ENCODE measurements at places on chromosomes 2 and 18. TPM values are rescaled to one million over a fixed set of nuclear protein-coding genes. Genes with fewer than 3 reads are reported as not detected.
A peak's percentile ranks its signal among the peaks of the same experiment; 100 is the strongest.

Gene BUB1
- 1.1 TPM for total RNA-seq

DNA sequence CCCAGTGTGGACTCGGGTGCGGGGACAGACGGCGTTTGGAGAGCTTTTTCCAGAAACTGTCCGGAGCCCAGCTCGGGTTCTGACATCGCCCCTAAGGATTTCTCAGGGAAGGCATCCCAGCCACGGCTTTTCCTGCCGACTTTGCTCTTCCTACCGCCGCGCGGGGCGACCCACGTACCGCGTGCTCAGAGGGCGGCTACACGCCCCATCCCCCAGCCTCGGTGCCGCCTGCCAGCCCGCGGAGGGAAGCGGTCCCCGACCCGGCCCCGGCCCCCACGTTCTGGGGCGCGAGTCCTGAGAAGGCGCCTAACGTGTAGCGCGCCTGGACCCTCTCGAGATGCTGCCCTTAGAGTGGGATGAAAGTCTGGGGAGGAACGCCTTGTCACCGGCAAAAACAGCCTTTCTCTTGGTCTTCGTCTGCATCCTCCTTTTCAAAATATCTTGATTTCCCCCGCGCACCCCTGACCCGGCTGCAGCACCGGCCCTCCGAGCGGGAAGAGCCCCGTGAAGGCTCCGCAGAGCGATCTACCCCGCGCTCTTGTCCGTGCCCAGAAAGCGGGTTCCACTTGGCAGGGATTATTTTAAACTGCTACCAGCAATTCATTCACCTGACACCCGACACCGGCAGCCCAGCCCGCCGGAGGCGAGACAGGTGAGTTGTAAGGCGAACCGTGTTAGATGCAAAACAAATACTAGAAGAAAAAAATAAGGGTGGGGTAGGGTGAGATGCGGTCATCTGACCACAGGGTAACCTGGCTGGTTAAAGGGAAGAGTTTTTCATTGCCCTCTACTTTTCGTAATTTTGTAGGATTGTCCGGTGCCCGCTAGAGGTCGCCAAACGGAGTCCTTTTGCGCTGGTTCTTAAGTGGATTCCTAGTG is 812 bp upstream of the KCNG3 start:
- peak; percentile 79 for DNase-seq

- no peak for DNase-seq
These were observed 15.7 kb downstream of the IL37 start for GRCh38 chr2:112926707-112927106.

DNA sequence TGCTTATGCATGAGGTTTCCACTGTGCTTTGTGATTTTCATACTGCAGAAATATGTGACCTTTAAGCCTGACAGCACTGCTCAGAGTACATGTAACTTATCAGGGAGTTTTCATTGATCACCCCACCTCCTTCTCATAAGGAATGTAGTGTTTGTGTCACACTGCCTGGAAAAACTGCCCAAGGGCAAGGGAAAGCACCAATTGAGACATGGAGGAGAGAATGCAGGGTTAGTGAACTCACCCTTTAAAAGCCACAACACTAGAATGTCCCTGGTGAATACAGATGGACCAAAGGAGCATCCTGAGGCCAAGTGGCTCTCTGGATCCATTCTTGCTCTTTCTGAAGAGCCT is 147.2 kb upstream of the SPATS2L start:
- peak; percentile 13 for DNase-seq

- peak; percentile 81 for DNase-seq
These were observed 55.3 kb upstream of the TMEM163 start for GRCh38 chr2:134773759-134774742.

DNA sequence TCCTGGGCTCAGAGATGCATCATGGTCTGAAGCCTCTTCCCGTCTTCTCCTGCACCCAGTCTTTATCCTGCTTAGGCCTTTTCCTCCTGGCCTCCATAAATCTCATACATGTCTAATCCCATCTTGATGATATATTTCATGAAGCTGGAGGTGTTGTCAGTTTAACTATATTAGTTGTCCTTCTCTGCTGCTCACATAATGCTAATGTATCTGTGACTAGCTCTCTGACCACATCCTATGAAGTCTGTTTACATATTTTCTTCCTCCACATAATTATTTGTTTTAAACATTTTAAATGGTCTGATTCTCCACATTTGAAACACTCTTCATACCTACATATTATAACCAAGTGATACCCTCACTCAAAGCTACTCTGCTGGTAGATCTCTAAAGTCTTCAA is 315.2 kb upstream of the RND3 start:
- no peak for DNase-seq

Gene GALNT14
- 0.39 TPM for total RNA-seq

Gene CTAGE1
- total RNA-seq, result not detected

GRCh38 chr2:164725542-164725941 is 104.3 kb upstream of the GRB14 start:
- no peak for DNase-seq

- DNase-seq, result no peak
These were observed 10.7 kb upstream of the TWSG1 start for GRCh38 chr18:9323750-9324445.

Gene PER2
- total RNA-seq, result 6.2 TPM

GRCh38 chr2:75800456-75800855 is 89.7 kb upstream of the GCFC2 start:
- DNase-seq, result no peak

- no peak for DNase-seq
These were observed 131.0 kb downstream of the ZAP70 start for GRCh38 chr2:97844311-97844859.

GRCh38 chr2:221444106-221444505 is 128.0 kb downstream of the EPHA4 start:
- DNase-seq, result peak; percentile 29

Gene GAL3ST2
- not detected for total RNA-seq

GRCh38 chr2:2748399-2749205 is 417.5 kb upstream of the MYT1L start:
- no peak for DNase-seq

- DNase-seq, result no peak
These were observed 33.3 kb downstream of the RBMS1 start for GRCh38 chr2:160460333-160460731.

Gene CCBE1
- total RNA-seq, result 46.7 TPM

Gene KLHL41
- total RNA-seq, result 1.6 TPM

DNA sequence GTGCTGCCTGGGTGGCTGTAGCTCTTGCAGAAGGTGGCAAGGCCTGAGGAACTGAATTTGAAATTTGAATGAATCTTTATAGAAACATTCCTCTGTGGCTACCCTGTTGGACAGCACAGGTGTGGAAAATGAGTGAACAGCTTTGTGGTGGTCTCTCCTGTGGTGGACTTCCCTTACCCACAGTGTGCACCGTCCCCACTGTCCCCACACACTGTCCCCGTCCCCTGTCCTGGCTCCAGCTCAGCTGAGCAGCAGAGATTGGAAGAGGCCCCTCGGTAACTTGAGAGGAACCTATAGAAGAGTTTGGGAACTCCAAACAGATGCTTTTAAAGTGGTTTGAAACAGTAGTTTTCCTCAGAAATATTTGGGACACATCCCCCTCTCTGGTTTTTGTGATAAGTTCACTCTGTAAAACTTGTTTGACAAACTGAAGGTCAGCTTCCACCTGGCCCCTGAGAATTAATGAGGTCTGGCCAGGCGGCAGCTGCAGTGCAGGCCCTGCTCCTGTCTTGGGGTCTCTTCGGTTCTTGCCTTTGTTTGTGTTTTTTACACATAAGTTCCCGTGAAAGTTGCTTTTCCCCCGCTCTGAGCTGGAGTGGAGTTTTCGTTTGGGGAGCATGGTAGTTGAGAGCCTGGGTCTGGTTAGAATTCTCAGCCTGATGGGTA is 63.2 kb downstream of the ASAP2 start:
- DNase-seq, result no peak

Gene FHOD3
- total RNA-seq, result 45.6 TPM
